ENCODE measurements at places on chromosomes 16 and 17. TPM values are rescaled to one million over a fixed set of nuclear protein-coding genes. Genes with fewer than 3 reads are reported as not detected.

ZNF75A gene
- total RNA-seq = 22.3 TPM

ITGAD gene
- total RNA-seq = not detected

SPATA22 gene
- 0.22 TPM for total RNA-seq

CIBAR2 gene
- not detected for total RNA-seq

KRTAP17-1 gene
- not detected for total RNA-seq

GUCY2D gene
- not detected for total RNA-seq

LGALS9B gene
- not detected for total RNA-seq

PABPN1L gene
- total RNA-seq = not detected

FXR2 gene
- 60.8 TPM for total RNA-seq

MT1M gene
- total RNA-seq = 0.88 TPM

BCAR1 gene
- 169 TPM for total RNA-seq

TBC1D26 gene
- total RNA-seq = not detected

NIP7 gene
- total RNA-seq = 45.2 TPM

TBC1D3 gene
- not detected for total RNA-seq

TP53TG3F gene
- 0.22 TPM for total RNA-seq

IL34 gene
- total RNA-seq = 6.1 TPM

STXBP4 gene
- total RNA-seq = 8.5 TPM

KRTAP4-7 gene
- not detected for total RNA-seq

TAC4 gene
- not detected for total RNA-seq

PDILT gene
- total RNA-seq = not detected

ARL5C gene
- total RNA-seq = not detected

SCGB1C2 gene
- not detected for total RNA-seq

ITGAX gene
- under 0.01 TPM for total RNA-seq

ADAP2 gene
- total RNA-seq = 3.1 TPM

ASPHD1 gene
- total RNA-seq = 9.2 TPM

GRAP gene
- total RNA-seq = under 0.01 TPM

USP6 gene
- under 0.01 TPM for total RNA-seq

KRT25 gene
- total RNA-seq = not detected

WSCD1 gene
- 0.14 TPM for total RNA-seq

CEMP1 gene
- not detected for total RNA-seq

GNG13 gene
- total RNA-seq = not detected

NUDT7 gene
- 11.6 TPM for total RNA-seq

HBM gene
- not detected for total RNA-seq
